ENCODE measurements at places on chromosomes 1 and 21.

DNA sequence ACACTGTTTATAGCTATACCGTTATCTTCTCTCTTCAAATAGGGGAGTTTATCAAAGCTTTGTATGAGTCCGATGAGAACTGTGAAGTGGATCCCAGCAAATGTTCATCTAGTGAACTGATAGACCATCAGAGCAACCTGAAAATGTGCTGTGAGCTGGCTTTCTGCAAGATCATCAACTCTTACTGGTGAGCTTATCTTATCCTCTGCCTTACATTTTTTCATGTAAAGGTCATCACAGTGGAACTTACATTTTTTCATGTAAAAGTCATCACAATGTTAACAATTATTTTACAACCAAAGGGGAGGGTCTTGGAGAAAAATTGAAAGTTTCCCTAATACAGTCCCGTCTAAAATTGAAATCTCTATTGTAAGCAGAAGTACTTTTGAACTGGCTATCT, 45.2 kb downstream of the CLEC20A start:
- no peak for DNase-seq

DNA sequence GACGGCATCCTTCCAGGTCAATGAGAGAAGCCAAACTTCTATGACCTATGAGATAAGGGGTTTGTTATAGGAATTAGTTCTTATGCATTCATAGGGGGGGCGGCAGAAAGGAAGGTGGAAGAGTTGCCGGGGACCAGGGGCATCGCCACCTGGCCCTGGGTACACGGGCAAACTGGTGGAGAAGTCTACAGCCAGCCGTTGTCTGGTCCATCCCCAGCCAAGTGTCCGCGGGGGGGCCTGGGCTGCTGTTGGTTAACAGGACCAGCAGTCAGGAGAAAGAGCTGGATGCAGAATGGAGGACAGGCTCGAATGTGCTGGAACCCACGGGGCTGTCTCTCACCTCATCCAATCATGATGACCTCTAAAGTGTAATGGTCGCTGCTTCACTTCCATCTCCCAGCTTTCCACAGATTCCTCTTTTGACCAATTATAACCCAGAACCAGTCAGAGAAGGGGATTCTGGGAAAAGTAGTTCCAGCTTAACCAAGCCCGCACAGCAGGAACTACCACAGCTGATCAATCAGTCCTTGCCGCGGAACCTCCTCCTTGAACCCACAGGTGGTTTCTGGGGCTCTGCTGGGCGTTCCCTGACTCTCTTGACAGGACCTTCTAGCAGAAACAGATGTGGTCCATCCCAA, 17.8 kb downstream of the TMEM51 start:
- DNase-seq: no peak

DNA sequence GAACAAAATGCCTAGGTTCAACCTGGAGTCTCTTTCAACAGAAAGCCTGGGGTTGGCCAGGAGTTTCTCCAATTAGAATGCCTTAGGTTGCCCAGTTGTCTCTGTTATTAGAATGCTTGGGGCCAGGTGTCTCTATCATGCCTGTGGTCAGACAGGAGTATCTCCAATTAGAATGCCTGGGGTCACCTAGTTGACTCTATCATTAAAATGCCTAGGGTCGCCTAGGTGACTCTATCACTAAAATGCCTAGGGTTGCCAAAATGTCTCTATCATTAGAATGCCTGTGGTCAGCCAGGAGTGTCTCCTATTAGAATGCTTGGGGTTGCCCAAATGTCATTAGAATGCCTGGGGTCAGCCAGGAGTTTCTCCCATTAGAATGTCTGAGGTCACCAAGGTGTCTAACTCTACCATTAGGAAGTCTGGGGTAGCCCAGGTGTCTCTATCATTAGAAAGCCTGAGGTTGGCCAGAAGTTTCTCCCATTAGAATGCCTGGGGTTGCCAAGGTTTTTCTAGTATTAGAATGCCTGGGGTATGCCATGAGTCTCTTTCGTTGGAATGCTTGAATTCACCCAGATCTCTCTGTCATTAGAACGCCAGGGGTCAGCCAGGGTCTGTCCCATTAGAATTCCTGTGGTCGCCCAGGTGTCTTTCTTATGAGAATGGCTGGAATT, 57.9 kb downstream of the RNF187 start:
- DNase-seq: no peak

DNA sequence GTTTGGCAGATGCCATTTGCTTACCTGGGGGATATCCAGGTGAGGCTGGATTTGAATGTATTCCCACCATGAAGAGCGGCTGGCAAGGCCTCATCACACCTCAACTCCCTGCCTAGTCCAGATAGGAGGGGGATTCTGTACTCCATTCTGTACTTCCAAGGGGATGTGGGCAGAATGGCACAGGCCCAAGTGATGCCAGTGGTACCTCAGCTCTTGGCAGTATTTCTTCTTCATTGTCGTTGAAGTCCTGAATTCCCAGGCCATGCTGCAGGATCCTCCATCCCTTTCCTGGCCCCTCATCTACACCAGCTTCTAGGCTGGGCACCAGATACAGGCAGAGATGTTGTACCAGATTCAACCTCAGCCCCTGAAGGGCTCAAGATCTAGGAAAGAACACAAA, 47.9 kb downstream of the KLHDC7A start:
- no peak for DNase-seq

- DNase-seq: no peak
Observed at GRCh38 chr1:157155658-157156057, 17.5 kb upstream of the ETV3 start.

GRCh38 chr1:109760581-109761226, 3.0 kb downstream of the EPS8L3 start:
- DNase-seq: no peak

Measured in cerebellum (tissue), 4 donors.